ENCODE measurements at places on chromosomes 13 and 19.
A peak's percentile ranks its signal among the peaks of the same experiment; 100 is the strongest.

DNA sequence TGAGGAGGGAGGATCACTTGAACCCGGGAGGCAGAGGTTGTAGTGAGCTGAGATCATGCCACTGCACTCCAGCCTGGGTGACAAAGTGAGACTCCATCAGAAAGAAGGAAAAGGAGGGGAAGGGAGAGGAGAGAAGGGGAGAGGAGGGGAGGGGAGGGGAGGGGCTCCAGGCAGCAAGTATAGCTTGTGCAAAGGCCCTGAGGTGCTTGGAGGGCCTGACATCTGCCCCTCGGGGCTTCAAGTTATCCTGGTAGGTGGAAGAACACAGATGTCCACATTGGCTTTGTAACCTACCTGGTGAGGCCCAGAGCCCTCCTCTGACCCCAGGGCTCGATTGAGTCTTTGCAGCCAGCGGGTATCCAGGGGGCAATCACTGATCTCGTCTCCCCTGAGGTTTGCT lies 11.5 kb upstream of the ZNRF4 start:
- H3K27me3 ChIP-seq = no peaks in the 10 kb centered on the region
- H3K36me3 ChIP-seq = no peaks in the 10 kb centered on the region
- H3K4me1 ChIP-seq = no peaks in the 10 kb centered on the region
- H3K27ac ChIP-seq = no peak overlapping the region
- no peak for DNase-seq

DNA sequence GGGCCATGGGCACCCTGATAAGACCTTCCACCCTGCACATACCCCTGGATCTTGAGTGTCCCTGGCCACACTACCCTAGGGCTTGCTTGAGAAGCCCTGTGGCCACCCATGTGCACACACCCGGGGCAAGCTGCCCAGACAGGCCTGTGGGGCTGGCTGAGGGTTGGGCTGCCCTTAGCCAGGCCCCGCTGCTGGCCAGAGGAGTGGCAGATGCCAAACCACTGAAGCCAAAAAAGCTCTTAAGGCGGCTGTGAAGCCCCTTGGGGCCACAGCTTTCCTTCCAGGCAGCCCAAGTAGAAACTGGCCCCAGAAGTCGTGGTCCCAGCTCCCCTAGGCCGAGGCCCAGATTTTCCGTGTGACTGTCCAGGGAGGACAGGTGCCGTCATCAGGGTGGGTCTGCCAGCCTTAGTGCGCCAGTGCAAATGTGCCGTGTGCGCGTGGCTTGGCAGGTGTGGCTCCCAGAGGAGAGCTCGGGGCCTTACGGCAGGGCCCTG lies 14.8 kb downstream of the CEBPG start:
- no peaks in the 10 kb centered on the region for H3K27me3 ChIP-seq
- no peak overlapping the region for H3K4me3 ChIP-seq
- H3K36me3 ChIP-seq = peaks cover 9% of the 10 kb centered on the region
- H3K4me1 ChIP-seq = peaks cover 13% of the 10 kb centered on the region
- no peak overlapping the region for H3K27ac ChIP-seq
- DNase-seq = no peak

- H3K4me1 ChIP-seq = no peaks in the 10 kb centered on the region
- no peak overlapping the region for H3K4me3 ChIP-seq
- peak; percentile 22 for DNase-seq
- no peaks in the 10 kb centered on the region for H3K36me3 ChIP-seq
- no peaks in the 10 kb centered on the region for H3K27me3 ChIP-seq
Observed at GRCh38 chr13:25455146-25455545, 83.4 kb downstream of the ATP8A2 start.

DNA sequence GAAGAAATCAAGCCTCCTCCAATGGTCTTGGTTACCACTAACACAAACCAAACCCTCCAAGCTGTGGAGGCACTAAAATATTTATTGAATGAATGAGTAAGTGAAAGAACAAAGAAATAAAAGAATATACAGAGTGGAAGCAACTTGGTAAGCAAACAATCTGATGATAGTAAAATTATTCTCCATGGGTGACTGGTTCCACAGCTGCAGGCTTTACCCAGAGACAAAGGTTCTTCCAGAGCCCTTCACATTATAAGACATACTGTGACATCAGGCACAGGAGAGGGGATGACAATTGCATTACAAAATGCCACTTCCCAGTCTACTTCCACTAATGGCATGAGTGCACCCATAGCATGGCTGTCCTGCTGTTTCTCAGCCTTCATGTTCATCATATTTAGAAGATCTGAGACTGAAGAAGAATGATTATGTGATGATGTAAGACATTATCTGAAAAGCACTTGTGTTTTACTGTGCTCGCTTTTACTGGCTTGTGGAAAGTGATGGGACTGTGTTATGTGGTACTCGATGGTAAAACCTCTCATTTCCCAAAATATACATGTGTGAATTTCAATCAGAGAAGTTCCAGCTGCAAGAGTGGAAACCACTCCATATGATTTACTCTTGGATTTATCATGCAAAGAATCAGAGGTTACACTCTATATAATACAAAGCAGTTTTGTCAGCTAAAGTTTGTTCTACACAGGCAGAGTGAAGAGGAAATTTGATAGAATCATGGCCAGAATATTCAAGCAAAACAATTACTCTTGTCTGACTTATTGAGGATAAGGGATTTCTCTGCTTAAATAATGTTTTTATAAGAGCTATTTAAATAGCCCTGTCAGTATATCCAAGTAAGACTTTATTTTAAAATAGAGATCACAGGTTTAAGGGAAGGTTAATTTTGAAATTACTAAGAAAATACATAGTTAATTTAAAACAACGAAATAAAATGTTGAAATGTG lies 220.2 kb upstream of the NBEA start:
- H3K4me1 ChIP-seq = peaks cover 7% of the 10 kb centered on the region
- H3K27ac ChIP-seq = no peak overlapping the region
- H3K27me3 ChIP-seq = no peaks in the 10 kb centered on the region
- H3K36me3 ChIP-seq = no peaks in the 10 kb centered on the region
- no peak overlapping the region for H3K4me3 ChIP-seq

GRCh38 chr19:52648336-52649016 lies 10.3 kb upstream of the ZNF83 start:
- DNase-seq = no peak
- no peaks in the 10 kb centered on the region for H3K27me3 ChIP-seq
- H3K4me1 ChIP-seq = no peaks in the 10 kb centered on the region

- peaks cover 22% of the 10 kb centered on the region for H3K4me1 ChIP-seq
- no peak overlapping the region for H3K27ac ChIP-seq
- H3K4me3 ChIP-seq = no peak overlapping the region
- no peaks in the 10 kb centered on the region for H3K36me3 ChIP-seq
Observed at GRCh38 chr13:77503398-77503797, 32.1 kb upstream of the SCEL start.

DNA sequence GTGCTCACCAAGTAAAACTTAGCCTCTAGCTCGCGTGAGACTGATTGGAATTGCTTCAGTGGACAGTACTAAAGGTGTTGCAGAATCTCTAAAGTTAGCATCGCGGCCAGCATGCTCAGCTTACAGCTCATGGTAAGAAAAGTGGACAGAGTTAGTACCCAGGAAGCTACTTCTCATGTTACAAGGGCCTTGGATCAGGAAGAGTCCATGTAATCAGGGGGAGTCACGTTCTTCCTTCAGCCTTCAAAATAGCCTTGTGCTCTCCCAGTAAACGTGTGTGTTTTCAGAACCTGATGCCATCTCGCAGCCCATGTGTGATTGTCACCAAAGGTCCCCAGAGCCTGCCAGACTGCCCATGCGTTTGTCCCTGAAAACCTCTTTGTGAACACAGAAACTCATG lies 195.8 kb upstream of the RNF113B start:
- peaks cover 12% of the 10 kb centered on the region for H3K36me3 ChIP-seq
- H3K4me1 ChIP-seq = no peaks in the 10 kb centered on the region
- H3K27ac ChIP-seq = no peak overlapping the region
- no peak for DNase-seq

DNA sequence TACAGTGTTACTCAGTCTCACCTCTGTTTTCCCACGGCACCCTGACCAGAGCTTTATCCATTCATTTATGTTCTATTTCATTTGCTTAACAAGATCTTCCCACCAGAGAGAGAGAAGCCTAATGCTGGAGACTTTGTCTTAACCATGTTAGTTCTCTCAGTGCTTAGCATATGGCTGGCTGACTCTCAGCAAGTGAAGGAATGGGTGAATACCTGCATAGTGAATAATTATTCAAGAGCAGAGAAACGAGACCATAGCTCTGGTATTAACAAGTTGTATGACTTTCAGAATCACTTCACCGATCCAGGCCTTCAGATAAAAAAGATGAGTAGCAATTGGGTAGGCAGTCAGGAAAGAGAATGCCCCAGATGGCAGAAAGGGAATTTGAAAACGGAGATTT lies 686.3 kb downstream of the LIG4 start:
- no peaks in the 10 kb centered on the region for H3K36me3 ChIP-seq
- H3K4me1 ChIP-seq = peaks cover 4% of the 10 kb centered on the region
- H3K27ac ChIP-seq = no peak overlapping the region
- H3K27me3 ChIP-seq = no peaks in the 10 kb centered on the region

DNA sequence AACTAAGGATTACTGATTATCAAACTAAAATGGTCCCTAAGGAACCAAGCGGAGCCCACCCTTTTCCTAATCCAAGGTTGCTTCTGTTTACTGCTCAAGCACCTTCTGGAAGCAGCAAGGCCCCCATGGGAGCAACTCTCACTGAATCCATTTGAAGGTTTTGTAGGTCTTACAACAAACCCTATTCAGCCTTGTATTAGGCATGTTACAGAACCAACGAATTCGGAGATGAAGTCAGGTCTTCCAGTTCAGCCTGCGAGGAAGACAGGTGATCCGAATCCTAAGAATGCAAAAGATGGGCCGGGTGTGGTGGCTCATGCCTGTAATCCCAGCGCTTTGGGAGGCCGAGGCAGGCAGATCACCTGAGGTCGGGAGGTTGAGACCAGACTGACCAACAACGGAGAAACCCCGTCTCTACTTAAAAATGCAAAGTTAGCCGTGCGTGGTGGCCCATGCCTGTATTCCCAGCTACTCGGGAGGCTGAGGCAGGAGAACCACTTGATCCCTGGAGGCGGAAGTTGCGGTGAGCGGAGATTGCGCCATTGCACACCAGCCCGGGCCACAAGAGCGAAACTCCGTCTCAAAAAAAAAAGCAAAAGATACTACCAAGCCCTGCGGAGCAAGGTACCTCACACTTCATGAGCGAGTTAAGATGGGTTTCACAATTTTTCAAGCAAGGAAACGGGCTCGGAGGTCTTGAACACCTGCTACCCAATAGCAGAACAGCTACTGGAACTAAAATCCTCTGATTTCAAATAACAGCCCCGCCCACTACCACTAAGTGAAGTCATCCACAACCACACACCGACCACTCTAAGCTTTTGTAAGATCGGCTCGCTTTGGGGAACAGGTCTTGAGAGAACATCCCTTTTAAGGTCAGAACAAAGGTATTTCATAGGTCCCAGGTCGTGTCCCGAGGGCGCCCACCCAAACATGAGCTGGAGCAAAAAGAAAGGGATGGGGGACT lies 609 bp downstream of the ZAR1L start:
- H3K36me3 ChIP-seq = peaks cover 16% of the 10 kb centered on the region
- H3K4me3 ChIP-seq = peak overlapping the region; percentile 66
- peak overlapping the region; percentile 97 for H3K27ac ChIP-seq
- no peaks in the 10 kb centered on the region for H3K27me3 ChIP-seq
- peak; percentile 73 for DNase-seq

- DNase-seq = no peak
- no peak overlapping the region for H3K27ac ChIP-seq
- H3K4me1 ChIP-seq = no peaks in the 10 kb centered on the region
- no peaks in the 10 kb centered on the region for H3K27me3 ChIP-seq
- no peaks in the 10 kb centered on the region for H3K36me3 ChIP-seq
- peak overlapping the region; percentile 3 for H3K4me3 ChIP-seq
Observed at GRCh38 chr13:107721125-107721869, 494.0 kb downstream of the LIG4 start.

- H3K36me3 ChIP-seq = no peaks in the 10 kb centered on the region
- H3K27ac ChIP-seq = no peak overlapping the region
- DNase-seq = no peak
- H3K27me3 ChIP-seq = no peaks in the 10 kb centered on the region
- no peaks in the 10 kb centered on the region for H3K4me1 ChIP-seq
- H3K4me3 ChIP-seq = no peak overlapping the region
Observed at GRCh38 chr13:56975647-56976046, 165.1 kb upstream of the PRR20A start.

DNA sequence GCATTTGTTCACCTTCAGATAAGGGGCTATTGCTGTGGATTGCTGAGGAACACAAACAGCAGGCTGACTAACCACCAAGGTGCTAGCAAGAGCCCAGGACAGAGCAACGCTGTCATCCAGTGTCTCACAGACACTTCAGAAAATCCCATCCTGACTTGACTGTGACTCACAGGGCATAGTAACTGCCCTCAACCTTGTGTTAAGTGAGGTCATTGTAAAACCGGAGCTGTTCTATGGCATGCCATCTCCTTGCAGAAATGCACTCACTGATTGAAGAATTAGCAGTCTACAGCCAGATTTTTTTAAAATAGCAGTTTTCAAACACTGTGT lies 51.1 kb downstream of the TNFRSF19 start:
- no peak for DNase-seq
- no peaks in the 10 kb centered on the region for H3K36me3 ChIP-seq
- no peak overlapping the region for H3K4me3 ChIP-seq
- H3K27me3 ChIP-seq = no peaks in the 10 kb centered on the region

- H3K36me3 ChIP-seq = no peaks in the 10 kb centered on the region
- H3K4me3 ChIP-seq = no peak overlapping the region
- H3K27me3 ChIP-seq = no peaks in the 10 kb centered on the region
- no peak overlapping the region for H3K27ac ChIP-seq
- DNase-seq = no peak
Observed at GRCh38 chr13:85853161-85853894, 54.1 kb upstream of the SLITRK6 start.

DNA sequence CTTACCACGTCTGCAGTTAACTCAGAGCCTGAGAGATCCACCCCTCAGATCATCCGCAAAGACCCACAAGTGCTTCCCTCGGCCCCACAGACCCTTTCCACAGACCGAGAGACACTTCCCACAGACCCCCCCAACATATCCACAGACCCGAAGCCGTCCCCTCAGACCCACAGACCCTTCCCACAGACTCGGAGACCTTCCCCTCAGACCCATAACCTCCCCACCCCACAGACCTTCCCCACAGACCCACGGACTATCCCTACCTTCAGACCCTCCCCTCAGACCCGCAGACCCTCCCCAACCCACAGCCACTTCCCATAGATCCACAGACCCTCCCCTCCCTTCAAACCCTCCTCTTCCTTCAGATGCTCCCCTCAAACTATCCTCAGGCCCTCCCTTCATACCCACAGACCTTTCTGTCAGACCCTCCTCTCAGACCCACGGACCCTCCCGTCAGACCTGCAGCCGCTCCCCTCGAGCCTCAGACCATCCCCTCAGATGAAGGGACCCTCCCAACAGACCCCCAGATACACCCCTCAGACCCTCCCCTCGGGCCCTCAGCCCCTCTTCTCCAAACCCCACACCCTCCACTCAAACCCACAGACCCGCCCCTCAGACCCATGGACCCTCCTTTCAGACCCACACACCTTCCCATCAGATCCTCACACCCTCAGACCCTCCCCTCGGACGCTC lies 20.1 kb upstream of the TFDP1 start:
- no peak for DNase-seq
- H3K4me1 ChIP-seq = no peaks in the 10 kb centered on the region
- H3K4me3 ChIP-seq = no peak overlapping the region
- no peaks in the 10 kb centered on the region for H3K27me3 ChIP-seq
